ENCODE measurements at places on chromosomes 3 and 15.

GRCh38 chr3:28109829-28110228, 131.6 kb upstream of the CMC1 start:
- H3K4me3 ChIP-seq = no peak overlapping the region
- no peaks in the 10 kb centered on the region for H3K27me3 ChIP-seq
- no peak overlapping the region for H3K27ac ChIP-seq

- H3K27ac ChIP-seq = no peak overlapping the region
These were observed 311.1 kb downstream of the ZPLD1 start for GRCh38 chr3:102745881-102746280.

- H3K4me3 ChIP-seq = no peak overlapping the region
- peak; percentile 79 for DNase-seq
- H3K4me1 ChIP-seq = peaks cover 12% of the 10 kb centered on the region
- no peak overlapping the region for H3K27ac ChIP-seq
- peaks cover 14% of the 10 kb centered on the region for H3K27me3 ChIP-seq
These were observed 2.9 kb downstream of the GNAT1 start for GRCh38 chr3:50194128-50194902.

DNA sequence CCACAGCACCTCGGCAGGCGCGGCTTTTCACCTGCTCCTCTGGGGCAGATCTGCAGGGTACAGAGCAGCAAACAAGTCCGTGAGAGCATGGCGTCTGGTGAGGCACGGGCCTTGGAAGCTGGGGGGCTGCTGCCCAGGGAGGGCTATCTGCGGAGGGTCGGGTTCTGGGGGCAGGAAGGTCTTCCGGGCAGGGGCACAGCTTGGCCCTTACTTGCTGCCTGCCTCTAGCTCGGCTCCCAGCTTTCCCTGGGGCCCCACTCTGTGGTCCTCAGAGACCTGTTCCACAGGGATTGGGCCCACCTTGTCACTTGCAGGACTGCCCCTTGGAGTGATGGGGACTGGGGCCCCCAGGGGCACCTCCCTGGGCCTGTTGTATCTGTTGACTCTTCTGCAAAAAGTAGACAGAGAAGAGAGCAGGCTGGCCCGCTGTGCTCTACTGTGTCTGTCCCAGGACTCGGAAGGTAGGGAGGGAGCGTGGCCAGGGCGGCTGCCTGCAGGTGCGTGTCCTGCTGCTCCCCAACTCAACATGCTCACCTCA, 84.1 kb downstream of the TBC1D2B start:
- H3K27me3 ChIP-seq = no peaks in the 10 kb centered on the region
- no peak overlapping the region for H3K4me3 ChIP-seq
- no peaks in the 10 kb centered on the region for H3K36me3 ChIP-seq
- peak overlapping the region; percentile 43 for H3K27ac ChIP-seq
- H3K4me1 ChIP-seq = no peaks in the 10 kb centered on the region

GRCh38 chr3:118833075-118833474, 201.6 kb downstream of the IGSF11 start:
- H3K27ac ChIP-seq = no peak overlapping the region
- peak; percentile 20 for DNase-seq
- H3K4me3 ChIP-seq = no peak overlapping the region
- H3K4me1 ChIP-seq = no peaks in the 10 kb centered on the region
- H3K27me3 ChIP-seq = no peaks in the 10 kb centered on the region

- no peaks in the 10 kb centered on the region for H3K4me1 ChIP-seq
- H3K27me3 ChIP-seq = no peaks in the 10 kb centered on the region
- no peak for DNase-seq
These were observed 209.0 kb downstream of the XXYLT1 start for GRCh38 chr3:195061756-195062655.

DNA sequence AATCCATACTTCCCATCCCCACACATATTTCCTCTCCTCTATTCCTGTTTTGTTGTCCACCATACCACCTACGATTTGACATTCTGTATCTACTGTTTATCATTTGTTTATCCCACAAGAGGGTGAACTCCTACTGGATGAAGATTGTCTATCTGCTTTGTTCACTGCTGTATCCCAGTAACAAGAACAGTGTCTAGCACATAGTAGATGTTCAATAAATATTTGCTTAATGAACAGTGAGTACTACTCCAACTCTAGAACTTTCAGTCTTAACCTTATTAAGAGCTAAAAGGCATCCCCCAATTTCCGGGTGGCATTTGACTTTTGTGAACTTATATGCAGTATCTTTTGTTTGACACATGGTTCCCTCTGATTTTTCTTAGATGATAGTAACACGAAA, 1.3 kb downstream of the PYGO1 start:
- no peak for DNase-seq
- H3K27me3 ChIP-seq = no peaks in the 10 kb centered on the region
- H3K27ac ChIP-seq = no peak overlapping the region
- no peaks in the 10 kb centered on the region for H3K4me1 ChIP-seq

DNA sequence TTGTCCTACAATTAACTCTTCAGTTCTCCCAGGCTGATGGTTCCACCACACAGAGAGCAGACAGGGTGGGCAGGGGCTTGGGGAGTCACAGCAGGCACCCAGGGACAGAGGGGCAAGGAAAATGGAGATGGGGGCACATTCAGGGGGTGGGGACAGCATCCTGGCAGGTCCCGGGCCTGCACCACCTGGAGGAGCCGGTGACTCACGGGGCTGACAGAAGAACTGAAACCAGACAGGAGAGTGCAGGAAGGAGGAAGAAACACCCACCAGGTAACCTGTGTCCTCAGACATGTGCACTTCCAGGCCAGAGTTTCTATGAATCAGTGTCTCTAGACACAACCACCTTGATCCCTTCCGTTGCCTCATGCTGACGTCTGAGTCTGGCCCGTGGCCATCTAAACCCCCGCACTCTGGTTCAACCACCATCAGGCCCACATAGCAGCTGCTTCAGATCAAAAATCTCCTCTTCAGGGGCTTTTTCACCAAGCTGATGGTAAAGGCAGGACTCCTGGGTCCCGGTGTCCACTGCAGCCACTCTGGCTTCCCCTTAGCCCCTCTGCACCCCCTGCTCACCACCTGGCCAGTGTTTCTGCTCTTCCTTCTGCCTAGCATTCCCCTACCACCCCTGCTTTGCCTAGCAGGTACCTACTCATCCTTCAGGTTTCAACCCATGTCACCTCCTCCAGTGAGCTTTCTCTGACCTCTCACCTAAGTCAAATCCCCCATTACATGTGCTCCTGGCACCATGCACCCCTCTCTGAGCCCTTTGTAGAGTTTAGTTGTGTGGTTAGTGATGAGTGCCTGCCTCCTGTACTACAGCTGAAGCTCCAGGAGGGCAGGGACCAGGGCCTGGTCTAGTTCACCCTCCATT, 16.5 kb upstream of the CYP11A1 start:
- no peak for DNase-seq
- no peaks in the 10 kb centered on the region for H3K36me3 ChIP-seq
- peaks cover 9% of the 10 kb centered on the region for H3K4me1 ChIP-seq
- no peak overlapping the region for H3K4me3 ChIP-seq

GRCh38 chr3:33313331-33313730, 36.1 kb downstream of the FBXL2 start:
- H3K4me1 ChIP-seq = no peaks in the 10 kb centered on the region
- DNase-seq = no peak

DNA sequence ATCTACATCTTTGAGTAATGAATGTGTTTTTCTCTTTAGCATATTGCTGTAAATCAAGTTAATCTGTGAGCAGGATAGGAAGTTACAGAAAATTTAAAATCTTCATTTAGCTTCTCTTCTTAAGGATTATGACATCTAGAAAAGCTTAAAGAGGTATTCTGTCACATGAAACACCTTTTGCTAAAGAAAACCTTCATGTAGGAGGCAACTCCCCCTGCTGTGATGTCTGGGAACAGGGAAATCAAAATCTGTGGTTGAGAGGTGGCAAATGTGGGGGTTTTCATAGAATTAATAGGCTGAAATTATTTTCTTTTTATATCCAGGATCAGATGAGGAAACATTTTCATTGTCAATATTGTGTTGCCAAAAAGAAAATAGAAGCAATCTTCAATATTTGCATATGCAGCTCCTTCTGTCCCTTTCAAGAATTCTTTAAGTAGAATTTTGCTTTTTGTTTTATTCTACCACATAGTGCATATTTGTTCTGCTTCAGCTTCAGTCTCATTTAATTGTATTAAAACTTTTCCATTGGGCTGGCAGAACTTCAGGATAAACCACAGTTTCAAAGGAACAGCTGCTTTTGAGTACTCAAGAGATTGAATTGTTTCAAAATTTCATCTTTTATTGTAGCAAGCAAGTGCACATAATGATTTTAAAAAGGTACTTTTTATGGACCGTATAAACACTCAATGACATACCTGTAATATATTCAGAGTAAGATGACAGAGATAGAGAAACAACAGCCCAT, 128.4 kb downstream of the RAP2B start:
- H3K4me3 ChIP-seq = no peak overlapping the region
- H3K27ac ChIP-seq = no peak overlapping the region
- H3K27me3 ChIP-seq = no peaks in the 10 kb centered on the region
- no peak for DNase-seq
- no peaks in the 10 kb centered on the region for H3K4me1 ChIP-seq

DNA sequence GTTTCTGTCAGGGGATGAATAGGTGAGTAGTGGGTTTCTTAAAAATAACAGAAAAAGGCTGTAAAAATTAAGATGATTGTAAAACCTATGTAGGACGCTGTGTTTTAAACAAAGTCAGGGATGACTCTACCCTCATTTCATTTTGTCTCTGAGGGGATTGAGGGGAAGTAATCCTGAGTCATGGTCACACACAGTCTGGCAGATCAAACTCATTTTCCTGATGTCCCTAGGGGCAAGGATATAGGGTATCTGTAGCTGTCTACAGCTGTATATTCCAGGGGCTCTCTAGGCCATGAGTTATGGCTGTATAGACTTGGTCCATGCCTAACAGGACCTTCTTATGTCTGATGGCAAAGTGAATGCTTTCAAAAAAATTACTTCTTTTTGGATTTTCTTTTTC, 421.1 kb downstream of the PDCD6IP start:
- H3K4me3 ChIP-seq = no peak overlapping the region
- no peaks in the 10 kb centered on the region for H3K36me3 ChIP-seq
- no peaks in the 10 kb centered on the region for H3K4me1 ChIP-seq
